Astrocyte (in vitro differentiated cells and primary cell): ENCODE measurements at places on chromosomes 1 and 21. TPM values are rescaled to one million over a fixed set of nuclear protein-coding genes. Genes with fewer than 3 reads are reported as not detected.

The SRGAP2B gene
- 72.3 and 75.0 TPM in 2 replicates for total RNA-seq

The RHBG gene
- total RNA-seq = not detected in 2 replicates

The THEM4 gene
- total RNA-seq = 15.7 and 17.5 TPM in 2 replicates

The GCSAML gene
- 0.14 TPM in 1 of 2 replicates, not detected in the other for total RNA-seq

DNA sequence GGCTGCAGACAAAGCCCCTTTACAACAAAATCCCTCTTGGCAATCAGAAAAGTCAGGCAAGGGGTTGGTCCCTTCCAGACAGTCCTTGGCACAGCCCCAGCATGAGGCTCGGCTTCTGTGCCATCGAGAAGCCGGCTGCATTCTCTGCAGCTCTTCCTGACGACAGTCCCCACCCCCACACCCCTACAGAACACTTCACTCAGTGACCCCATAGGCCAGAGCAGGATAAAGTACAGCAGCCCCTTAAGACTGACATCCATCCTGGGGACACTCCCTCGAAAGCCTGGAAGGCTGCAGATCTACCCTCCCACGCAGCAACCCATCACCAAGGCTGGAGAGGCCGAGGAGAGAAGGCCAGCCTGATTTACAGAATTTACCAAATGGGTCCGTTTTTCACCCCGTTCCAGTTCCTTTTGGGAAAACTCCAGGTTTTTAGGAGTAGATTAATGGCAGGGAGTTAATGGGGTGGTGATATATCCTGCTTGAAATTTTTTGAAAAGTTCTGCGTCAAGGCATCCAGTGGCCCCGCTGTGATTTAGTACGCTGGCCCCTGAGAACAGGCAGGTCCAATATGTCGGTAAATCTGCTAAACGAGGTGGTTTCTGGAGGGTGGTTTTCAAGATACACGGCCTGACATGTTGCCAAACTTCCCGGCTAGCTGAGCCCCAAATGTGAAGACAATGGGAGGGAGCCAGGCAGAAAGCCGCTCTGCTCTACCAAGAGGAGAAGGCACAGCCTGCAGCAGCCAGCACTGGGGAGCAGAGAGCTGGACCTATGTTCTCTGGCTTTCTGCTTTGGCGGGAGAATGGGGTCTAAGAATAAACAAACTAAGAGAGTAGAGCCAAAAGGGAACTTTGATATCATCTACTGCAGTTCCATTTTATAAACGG lies 81.7 kb downstream of the SSBP3 start:
- DNase-seq = no peak

DNA sequence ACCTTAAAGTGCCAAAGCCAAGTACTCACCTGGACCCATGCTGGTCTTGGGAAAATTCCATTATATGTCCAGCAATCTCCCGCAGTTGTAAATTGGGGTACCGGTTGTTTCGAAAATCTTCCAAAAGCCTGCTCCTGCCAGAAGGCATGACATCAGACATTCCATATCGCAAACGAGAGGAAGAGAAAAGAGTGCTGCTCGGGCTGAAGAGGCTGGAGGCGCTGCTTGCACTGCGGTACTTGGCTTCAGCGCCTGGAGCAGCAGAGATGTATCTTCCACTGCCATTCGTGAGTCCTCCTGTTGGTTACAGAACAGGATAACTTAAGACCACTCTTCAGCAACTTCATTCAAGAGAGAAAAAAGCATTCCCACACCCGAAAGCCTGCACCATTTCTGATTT lies 45.1 kb upstream of the SDC3 start:
- no peak for DNase-seq

GRCh38 chr1:243213045-243213787 lies 41.9 kb downstream of the CEP170 start:
- DNase-seq = peak; percentile 67

DNA sequence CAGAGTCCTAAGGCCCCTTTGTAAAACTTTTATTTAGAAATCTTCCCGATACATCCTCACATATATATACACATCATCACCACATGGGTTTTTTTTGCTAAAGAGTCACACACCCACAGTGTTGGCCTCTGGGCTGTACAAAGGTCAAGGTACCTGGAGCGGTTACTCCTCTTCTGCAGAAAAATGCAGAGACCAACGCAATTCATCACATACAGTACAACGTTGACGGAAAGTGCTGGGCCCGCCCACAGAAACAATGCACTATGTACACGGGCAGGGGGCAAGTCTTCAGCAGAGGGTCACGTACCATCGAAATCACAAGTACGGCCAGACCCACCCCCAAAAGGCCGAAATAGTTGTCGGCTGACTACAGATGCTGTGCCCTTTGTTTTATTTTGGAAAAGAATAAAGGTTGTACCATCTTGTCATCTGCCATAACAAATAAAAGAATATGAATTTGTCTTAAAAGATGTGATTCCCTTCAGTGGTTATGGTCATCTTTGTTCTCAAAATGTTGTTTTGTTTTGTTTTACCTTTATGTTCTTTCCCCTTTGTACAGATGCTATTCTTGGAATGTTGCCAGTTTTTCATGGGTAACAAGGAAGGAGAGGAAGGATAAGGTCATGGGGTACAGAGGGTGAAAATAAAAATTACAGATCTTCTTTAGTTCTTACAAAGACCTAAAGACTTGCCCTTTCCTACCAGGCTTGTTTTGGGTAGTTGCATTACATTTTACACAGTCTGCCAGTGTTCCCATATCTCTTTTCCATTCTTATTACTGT lies 15.6 kb downstream of the TAL1 start:
- DNase-seq = no peak

GRCh38 chr1:207965392-207966387 lies 54.8 kb upstream of the CD34 start:
- no peak for DNase-seq

DNA sequence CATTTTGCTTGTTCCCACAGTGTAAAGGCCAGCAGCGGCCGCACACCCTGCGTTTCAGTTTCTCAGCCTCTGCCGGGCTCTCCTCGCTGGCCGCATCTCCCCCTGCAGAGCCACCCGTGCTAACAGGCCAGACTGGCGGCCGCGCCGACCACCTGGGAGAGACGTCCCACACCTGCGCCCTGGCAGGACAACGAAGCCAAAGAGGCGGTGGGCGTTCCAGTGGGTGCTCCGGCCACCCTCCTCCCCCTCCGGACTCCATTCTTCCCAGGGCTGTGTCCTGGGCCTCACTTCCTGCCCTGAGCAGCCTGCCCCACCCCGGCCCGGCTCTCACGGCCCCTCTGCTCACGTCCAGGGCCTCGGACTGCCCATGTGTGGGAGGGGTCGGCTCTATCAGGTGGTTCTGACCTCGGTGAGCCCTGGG lies 31.9 kb upstream of the SLC19A1 start:
- no peak for DNase-seq

- peak; percentile 25 for DNase-seq
These were observed 20.7 kb upstream of the GJA5 start for GRCh38 chr1:147781056-147781471.

DNA sequence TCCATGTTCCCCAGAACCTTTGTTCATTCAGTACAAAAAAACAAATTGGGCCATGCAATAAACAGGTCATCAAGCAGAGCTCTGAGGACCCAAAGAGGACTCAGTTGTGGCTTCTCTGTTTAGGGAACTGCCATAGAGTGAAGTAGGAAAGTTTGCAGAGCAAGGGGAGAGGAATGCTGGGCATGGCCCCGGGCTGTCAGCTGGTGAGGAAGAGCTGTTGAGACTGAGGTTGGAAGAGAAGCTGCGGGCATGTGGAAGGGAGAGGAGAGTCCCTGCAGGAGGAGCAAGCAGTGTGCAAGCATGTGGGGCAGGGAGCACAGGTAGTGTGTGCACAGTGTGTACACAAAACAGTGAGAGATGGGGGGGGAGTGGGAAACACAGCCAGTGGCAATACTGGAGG lies 71.8 kb downstream of the NTPCR start:
- DNase-seq = no peak

DNA sequence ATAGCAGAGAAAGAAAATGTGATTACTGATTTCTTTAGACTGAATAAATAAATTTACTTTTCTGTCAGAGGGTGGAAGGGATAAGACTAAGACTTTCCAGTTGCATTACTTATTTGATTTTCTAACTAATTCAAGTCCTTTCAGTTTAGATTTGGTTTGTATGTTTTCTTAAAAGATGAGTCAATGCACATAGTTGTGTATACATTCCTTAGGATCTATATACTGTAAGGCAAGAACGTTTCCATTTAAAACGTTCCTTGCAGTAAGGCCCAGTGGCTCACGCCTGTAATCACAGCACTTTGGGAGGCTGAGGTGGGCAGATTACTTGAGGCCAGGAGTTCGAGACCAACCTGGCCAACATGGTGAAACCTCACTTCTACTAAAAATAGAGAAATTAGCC lies 14.5 kb upstream of the SERTAD4 start:
- no peak for DNase-seq

GRCh38 chr1:10901891-10902805 lies 105.7 kb upstream of the CASZ1 start:
- DNase-seq = no peak

DNA sequence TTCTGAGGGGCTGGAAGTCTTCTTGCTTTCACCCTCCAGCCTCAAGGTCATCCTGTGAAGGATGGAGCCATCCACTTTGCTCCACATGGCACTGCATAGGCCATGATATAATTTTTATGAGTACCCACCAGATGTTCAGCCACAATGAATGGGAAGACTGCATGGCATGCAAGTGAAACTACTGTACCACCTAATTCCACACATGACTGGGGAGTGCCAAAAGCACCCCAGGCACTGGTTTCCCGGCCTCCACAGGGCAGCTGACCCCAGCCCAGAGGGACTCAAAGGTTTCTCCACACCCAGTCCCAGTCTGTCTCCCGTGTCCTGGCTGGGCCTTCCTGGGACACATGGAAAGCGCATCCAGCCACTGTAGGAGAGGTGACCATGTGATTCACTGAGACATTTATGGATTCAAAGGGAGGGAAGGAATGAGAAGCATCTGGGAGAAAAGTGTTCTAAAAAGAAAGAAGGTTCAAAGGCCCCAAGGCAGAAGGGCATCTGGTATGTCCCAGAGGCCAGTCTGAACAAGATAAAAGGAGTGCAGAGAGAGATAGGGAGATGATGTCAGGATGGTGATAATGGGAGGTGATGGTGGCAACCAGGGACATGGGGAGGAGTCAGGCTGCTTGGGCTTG lies 12.1 kb downstream of the RHOU start:
- no peak for DNase-seq

- peak; percentile 39 for DNase-seq
These were observed 61.1 kb upstream of the HP1BP3 start for GRCh38 chr1:20848162-20848561.

- DNase-seq = peak; percentile 82
These were observed 20.8 kb downstream of the ZBTB8B start for GRCh38 chr1:32485554-32486255.
